Activated CD4-positive, alpha-beta T cell treated with anti-CD3 and anti-CD28 coated beads, Interleukin-2, amount 10 ng/mL, durations not matched to agents 7 days and 5 days (primary cell): ENCODE measurements at places on chromosomes 1 and 21.
A peak's percentile ranks its signal among the peaks of the same experiment; 100 is the strongest.

GRCh38 chr1:18724801-18725200 lies 94.2 kb downstream of the PAX7 start:
- DNase-seq: no peak

DNA sequence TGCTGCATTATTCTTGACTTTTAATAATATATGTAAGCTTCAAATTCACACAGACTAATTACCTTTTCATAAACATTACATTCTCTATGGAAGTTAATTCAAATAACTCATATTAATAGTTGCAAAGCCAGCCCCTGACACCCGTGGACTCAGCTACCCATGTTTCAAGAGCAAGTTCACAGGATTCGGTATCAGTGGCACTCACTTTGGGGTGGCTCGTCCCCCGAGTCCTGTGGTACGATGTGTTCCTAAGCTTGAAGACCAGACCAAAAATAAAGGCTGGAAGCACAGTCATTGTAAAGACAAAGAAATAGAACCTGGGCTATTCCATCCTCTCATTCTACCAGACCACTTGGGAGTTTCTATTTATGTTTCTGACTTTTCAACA lies 70.9 kb downstream of the ITPKB start:
- no peak for DNase-seq

DNA sequence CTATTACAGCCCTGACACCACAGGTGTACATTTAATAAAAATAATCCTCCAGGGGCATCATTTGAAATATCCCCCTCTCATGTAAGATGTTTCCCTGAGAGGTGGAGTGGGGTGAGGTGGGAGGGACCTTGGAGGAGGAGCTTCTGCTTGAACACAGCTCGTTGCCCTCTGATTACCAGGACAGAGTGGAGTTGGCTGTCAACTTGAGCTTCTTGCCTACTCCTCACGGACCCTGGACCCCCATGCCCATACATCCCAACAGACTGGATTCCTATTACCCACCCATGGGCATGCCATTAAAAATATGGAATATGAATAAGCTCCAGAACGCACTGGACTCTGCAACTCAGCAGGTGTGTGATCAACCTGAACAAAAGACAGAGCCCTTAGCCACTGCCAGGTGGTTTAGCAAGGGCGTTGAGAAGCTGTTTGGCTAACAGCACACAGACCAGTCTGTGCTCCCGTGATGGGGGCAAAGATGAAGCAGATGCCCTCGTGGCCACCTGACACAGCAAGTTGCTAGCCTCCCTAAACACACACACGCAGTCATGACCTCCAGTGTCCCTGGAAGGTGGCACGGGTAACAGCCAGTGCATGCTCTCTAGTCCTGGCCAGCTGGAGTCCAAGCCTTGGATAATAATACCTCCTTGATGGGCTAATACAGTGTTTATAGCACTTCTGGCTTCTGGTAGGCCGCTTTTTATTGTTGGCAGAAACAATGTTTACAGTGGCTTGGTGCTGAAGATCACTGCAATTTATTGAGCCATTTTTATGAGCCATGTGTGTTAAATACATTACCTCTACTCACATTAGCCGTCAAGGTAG lies 155.0 kb downstream of the TOMM20 start:
- DNase-seq: no peak

- DNase-seq: no peak
Measured at GRCh38 chr1:19219451-19219850, 9.4 kb upstream of the UBR4 start.

GRCh38 chr1:230857077-230857476 lies 11.2 kb downstream of the C1orf198 start:
- no peak for DNase-seq

GRCh38 chr1:52558941-52559340 lies 6.0 kb upstream of the TUT4 start:
- no peak for DNase-seq

DNA sequence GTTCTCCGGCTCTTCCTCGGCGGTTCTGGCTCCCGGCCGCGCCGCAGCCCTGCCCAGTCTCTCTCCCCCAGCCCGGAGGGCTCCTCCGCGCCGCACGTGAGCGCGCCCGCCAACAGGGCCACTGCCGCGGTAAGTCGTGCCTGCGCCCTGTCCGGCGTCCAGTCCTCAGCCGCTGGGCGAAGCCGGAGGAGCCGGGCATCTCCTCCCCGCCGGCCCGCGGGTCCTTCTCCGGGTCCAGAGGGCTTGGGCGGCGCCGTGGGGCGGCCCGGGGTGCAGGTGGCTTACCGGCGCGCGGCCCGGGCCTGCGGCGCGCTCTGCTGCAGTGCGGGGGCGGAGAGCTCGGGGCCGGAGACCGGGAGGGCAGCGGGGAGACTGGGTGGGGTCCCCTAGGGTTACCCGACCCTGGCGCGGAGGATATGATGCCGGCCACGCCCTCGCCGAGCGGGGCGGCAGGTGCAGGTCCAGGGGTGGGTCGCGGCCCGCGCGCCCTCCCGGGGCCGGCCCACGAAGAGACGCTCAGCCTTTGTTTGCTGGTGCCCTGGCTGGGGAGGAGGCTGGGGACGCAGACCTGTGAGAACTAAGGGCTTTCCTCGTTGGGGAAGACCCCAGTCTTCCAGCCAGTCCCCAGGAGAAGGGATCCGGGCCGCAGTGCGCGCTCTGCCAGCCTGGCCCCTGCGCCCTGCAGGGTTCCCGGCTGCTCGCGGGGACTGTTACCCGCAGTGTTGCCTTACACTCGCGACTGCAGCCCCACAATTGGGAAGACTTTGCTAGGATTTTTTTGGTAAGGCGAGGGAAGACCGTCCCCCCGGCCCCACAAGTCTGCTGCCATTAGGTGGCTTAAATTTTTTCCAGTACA lies at the start of gene DOP1B:
Gene DOP1B, plus strand, starts transcription at position 10 of the 856 bp plus-strand sequence. CDS start 7,910 bp downstream, outside the sequence.
- peak; percentile 46 for DNase-seq

DNA sequence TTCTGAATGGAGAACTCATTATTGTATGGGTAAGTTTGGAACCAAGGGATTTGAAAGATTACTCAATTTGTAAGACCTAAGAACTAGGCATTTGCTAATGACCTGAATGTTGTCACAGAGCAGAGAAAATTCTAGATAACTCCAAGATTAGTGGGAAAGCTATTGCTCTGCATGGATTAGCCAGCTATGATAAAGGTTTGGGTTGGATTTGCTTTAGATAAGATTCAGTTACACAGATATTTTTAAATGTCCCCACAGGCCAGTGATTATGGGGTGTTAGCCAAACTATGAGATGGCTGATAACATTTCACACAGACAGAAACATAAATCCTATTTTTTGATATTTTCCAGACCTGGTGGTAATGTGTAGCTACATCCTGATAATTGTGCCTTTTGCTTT lies 88.2 kb downstream of the NTPCR start:
- no peak for DNase-seq

DNA sequence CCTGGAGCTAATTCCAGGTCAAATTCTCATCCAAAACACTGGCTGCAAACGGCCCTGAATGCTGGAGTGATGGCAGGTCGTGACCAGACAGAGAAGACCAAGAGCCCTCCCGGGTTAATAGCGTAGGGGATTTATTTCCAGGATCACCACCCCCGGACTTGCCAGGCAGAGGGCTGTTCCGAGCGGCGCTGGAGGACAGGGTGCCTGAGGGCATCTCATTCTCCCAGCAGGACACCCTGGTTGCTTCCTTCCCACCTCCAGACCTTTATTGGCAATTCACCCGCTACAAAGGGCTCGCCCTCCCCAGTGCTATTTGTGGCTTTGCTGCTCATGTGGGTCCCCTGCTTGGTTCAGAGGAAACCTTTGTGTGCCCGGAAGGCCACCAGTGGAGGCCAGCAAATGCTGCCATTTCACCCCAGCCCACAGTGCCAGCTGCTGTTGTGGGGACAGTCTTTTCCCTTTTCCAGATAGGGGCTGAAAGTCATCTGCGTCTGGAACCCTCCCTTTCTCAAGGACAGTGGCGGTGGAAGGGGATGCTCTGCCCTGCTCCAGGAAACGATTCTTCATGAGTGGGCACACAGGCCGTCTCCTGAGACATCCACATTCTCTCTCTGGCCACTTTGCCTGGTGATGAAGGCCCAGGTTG lies 19.0 kb upstream of the C1orf174 start:
- DNase-seq: no peak
